ENCODE measurements at places on chromosomes 6 and 20. TPM values are rescaled to one million over a fixed set of nuclear protein-coding genes. Genes with fewer than 3 reads are reported as not detected.

Gene PRSS16
- 0.50 TPM for total RNA-seq

GRCh38 chr20:24778585-24779031 lies 170.5 kb upstream of the CST7 start:
- no peak for DNase-seq

Gene RAB32
- total RNA-seq = 18.1 TPM

DNA sequence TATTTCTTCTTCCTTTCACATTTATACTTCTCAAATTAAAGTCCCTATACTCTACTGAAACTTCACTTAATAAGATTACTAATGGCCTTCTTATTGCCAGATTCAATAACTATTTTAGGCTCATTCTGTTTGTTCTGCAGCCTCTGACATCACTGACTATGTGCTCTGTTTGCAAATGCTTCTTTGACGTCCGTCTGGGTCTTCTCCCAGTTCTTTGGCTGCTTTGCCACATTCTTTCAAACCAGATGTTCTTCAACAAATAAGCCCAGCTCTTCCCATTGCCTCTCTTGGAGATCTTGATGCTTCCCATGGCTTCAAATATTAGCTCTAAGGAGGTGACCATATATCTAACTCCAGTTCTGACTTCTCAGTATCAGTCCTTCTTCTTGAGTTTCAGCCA lies 117.4 kb downstream of the BTBD9 start:
- no peak for DNase-seq

- no peak for DNase-seq
Observed at GRCh38 chr6:2187826-2188225, 57.6 kb downstream of the GMDS start.

GRCh38 chr6:158220786-158221442 lies 52.8 kb downstream of the GTF2H5 start:
- DNase-seq = peak; percentile 71

Gene CD83
- total RNA-seq = 44.7 TPM

- no peak for DNase-seq
Observed at GRCh38 chr6:129672341-129672682, 37.7 kb downstream of the ARHGAP18 start.

Measured in spinal cord (tissue), 10 donors.